Hindlimb muscle (tissue), 1 donor: ENCODE measurements at places on chromosomes 1 and 21.
A peak's percentile ranks its signal among the peaks of the same experiment; 100 is the strongest.

- peak; percentile 41 for DNase-seq
Observed at GRCh38 chr1:1959840-1960479, 40.9 kb upstream of the TMEM52 start.

GRCh38 chr1:205598841-205599668, 32.8 kb downstream of the ELK4 start:
- peak; percentile 88 for DNase-seq

- DNase-seq, result no peak
Observed at GRCh38 chr1:230970432-230970831, 8.2 kb downstream of the TTC13 start.

- DNase-seq, result no peak
Observed at GRCh38 chr1:40664791-40665190, 691 bp downstream of the RIMS3 start.

DNA sequence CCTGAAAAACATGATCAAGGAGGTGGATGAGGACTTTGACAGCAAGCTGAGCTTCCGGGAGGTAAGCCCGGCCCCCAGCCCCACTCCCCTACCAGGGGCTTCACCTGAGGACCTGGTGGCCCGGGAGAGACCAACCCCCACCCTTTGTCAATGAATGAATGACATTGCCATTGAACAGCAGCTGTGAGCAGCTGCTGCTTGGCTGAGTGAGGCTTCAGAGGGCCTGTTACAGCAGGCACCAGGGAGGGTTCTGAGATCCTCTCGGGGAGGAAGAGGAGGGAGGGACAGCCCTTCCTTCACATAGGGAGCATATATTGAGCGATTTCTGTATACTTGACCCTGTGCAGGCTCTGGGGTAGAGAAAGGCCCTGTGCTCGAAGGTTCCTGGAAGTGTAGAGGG, 12.3 kb upstream of the CTRC start:
- DNase-seq, result no peak

GRCh38 chr1:114340892-114341291, 170.1 kb downstream of the TRIM33 start:
- DNase-seq, result no peak
